AG09309 (cell line): ENCODE measurements at places on chromosomes 16 and 17.
A peak's percentile ranks its signal among the peaks of the same experiment; 100 is the strongest.

- no peak for DNase-seq
Observed at GRCh38 chr17:42198897-42199296, 4.6 kb upstream of the GHDC start.

DNA sequence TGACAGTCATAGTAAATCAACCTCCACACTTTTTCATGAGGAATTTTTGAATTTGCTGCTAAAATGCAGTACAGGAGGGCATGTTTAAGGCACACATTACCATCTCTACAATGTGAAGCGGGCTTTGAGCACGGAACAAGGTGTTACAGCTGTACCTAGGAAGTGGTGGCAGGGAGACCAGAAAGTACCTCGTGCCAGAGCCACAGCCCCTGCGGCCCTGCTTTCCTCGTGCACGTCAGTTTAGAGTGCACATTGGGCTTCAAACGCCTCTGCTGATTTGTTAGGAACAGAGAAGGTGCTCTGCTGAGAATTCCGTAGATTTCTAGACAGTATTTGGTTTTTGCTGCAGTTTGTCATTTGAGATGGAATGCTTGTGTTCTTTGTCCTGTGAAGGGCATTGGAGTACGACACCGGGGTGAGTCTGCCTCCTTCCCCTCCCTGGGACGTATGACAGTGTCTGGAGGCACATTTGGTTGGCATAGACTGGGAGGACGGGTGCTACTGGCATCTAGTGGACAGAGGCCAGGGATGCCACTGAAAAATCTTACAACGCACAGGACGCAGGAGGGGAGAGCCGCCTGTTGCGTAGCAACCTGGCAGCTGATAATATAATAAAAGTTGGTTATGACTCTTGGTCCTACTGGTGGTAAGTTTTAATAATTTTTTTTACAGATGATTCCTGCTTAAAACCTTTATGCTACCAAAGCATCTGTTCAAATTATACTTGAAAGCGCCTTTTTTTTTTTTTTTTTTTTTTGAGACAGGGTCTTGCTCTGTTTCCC, 9.1 kb downstream of the FOXK2 start:
- DNase-seq = no peak

DNA sequence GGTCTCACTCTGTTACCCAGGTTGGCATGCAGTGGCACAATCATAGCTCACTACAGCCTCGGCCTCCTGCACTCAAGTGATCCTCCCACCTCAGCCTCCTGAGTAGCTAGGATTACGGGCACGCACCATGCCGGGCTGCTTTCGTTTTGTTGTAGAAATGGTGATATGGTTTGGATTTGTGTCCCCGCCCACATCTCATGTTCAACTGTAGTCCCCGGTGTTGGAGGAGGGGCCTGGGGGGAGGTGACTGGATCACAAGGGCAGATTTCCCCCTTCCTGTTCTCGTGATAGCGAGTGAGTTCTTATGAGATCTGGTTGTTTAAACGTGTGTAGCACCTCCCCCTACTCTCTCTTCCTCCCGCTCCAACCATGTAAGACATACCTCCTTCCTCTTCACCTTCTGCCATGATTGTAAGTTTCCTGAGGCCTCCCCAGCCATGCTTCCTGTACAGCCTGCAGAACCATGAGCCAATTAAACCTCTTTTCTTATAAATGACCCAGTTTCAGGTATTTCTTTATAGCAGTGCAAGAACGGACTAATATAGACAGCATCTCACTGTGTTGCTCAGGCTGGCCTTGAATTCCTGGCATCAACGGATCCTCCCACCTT, 6.0 kb downstream of the PDZD9 start:
- no peak for DNase-seq

DNA sequence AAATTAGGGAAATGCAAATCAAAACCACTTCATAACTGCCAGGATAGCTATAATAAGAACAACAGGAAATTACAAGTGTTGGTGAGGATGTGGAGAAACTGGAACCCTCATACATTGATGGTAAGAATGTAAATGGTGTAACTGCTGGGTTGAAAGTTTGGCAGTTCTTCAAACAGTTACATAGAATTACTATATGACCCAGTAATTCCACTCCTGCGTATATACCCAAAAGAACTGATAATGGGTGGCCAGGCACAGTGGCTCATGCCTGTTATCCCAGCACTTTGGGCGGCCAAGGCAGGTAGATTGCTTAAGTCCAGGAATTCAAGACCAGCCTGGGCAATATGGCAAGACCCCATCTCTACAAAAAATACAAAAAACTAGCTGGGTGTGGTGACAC, 4.5 kb upstream of the CMTM4 start:
- DNase-seq = no peak

GRCh38 chr17:67063141-67063540, 18.8 kb downstream of the CACNG1 start:
- DNase-seq = no peak

- no peak for DNase-seq
Observed at GRCh38 chr16:583470-583814, 6.4 kb upstream of the RAB40C start.

GRCh38 chr17:74018115-74018514, 185.4 kb upstream of the RPL38 start:
- DNase-seq = no peak

DNA sequence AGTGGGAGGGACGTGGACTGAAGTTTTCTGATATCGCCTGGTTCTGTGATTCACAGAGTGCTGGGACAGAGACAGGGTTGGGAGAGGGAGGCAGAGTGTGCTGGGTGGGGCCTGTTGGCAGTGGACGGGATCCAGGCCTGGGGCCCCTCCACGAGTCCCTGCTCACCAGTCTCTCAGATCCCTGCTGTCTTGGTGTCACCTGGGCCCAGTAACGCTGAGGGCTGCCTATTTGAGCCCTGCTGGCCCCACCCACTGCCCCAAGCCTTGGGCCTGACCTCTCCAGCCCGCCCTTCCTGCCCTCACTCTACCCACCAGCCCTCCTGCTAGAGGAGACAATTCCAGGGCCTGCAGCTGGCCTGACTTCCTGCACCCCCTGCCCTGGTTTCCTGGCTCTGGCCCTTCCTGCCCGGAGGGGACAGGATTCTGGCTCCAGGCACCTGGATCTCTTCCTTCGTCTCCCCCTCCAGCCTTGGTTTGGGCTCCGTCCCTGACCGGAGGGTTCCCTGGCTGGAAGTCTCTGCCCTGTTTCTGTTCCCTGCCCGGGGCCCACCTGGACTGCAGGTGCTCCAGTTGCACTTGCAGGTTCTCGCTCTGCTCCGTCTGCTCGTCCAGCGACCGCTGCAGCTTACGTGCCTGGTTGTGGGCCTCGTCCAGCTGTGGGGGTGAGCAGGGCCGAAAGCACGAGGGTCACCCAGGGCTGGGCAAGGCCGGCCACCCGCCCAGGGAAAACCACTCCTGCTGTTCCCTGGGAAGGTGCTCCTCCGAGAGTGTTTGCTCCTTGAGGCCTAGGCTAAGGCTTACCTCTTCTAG, 21.4 kb downstream of the CCDC102A start:
- no peak for DNase-seq

- DNase-seq = no peak
Observed at GRCh38 chr17:14198013-14198412, 38.6 kb downstream of the CDRT15 start.

GRCh38 chr16:728890-729744, 2.2 kb downstream of the HAGHL start:
- DNase-seq = no peak

DNA sequence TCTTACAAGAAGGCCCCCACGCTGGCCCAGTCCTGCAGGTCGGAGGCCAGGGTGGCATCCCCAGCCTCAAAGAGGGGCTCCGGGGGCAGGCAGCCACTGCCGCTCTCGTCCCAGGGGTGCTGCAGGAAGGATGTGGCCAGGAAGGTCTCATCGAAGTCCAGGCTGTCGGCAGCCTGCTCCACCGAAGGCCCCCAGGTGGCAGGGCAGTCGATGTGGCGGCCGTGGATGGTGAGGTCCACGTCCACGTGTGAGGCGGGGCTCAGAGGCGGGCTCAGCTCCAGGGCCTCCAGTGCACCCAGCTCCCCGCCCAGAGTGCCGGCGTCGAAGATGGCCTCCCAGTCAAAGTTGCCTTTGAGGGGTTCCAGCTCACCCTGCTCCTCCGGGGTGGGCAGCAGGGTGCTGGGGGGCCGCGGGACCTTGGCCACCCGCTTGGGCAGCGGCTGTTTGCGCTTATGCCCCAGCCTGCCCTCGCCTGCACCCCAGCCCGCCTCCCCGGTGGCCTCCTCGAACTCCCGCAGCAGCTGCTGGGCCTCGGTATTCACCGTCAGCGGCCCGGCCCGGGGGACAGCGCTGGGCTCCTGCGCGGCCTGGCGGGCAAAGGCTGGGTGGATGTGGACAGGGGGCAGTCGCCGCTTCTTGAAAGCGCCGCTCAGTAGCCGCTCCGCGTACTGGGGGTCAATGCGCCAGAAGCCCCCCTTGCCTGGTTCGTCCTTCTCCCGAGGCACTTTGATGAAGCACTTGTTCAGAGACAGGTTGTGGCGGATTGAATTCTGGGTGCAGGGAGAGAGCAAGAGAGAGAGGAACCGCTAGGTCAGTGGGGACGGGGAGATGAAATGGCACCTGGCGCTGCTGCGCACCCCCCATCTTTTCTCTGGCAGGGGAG, 3.5 kb downstream of the FOXJ1 start:
- DNase-seq = no peak

- peak; percentile 86 for DNase-seq
Observed at GRCh38 chr16:12062343-12063003, 85.9 kb downstream of the SNX29 start.

- DNase-seq = no peak
Observed at GRCh38 chr17:1839516-1839915, 9.7 kb downstream of the RPA1 start.

GRCh38 chr16:822174-822908, 21.8 kb upstream of the GNG13 start:
- no peak for DNase-seq

DNA sequence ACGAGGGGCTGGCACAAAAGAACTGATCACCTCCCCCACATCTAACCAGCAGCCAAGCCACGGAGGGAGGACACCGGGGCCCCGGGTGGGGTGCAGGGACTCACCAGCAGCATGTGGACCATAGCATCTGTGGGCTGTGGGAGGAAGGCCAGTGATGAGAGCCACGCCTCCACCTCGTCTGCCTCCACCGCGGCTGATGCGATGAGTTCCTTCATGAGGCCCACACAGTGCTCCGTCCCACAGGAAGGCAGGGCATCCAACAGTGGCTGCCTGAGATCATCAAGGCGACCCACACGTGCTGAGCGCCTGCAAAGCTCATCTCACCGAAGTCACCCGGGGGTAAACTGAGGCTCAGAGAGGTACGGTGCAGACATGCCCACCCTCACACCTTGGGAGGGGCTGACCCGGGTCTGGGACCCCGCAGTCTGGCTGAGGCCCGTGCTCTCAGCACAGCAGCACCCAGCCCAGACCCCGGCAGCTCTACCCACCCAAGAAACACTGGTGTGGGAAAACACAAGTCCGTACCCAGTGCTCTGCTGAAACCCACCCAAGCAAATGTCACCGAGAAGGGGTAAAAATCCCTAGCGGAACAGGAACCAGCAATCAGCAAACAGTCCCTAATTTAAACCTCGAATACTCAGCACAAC, 85.9 kb downstream of the LITAF start:
- DNase-seq = no peak

GRCh38 chr17:7839876-7840261, 5.9 kb downstream of the KDM6B start:
- no peak for DNase-seq

GRCh38 chr16:88746506-88746905, 38.5 kb downstream of the PIEZO1 start:
- DNase-seq = no peak

GRCh38 chr17:35051579-35052240, 11.8 kb downstream of the RFFL start:
- no peak for DNase-seq

DNA sequence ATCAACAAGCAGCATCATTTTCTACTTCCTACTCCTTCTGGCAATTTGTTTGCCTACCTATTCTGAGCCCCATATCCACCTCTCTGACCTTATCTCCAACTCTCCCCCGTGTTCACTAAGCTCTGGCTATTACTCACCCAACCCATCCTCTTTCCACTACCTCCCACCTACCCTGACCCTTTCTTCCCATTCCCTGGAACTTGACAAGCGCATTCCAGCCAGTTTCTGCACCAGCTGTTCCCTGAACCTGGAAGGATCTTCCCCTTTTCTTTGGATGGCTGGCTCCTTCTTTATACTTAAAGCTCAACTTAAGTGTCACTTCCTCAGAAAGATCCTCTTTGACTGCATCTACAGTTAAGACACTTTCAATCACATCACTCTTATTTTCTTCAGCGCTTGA, 2.2 kb downstream of the DCUN1D3 start:
- DNase-seq = no peak

DNA sequence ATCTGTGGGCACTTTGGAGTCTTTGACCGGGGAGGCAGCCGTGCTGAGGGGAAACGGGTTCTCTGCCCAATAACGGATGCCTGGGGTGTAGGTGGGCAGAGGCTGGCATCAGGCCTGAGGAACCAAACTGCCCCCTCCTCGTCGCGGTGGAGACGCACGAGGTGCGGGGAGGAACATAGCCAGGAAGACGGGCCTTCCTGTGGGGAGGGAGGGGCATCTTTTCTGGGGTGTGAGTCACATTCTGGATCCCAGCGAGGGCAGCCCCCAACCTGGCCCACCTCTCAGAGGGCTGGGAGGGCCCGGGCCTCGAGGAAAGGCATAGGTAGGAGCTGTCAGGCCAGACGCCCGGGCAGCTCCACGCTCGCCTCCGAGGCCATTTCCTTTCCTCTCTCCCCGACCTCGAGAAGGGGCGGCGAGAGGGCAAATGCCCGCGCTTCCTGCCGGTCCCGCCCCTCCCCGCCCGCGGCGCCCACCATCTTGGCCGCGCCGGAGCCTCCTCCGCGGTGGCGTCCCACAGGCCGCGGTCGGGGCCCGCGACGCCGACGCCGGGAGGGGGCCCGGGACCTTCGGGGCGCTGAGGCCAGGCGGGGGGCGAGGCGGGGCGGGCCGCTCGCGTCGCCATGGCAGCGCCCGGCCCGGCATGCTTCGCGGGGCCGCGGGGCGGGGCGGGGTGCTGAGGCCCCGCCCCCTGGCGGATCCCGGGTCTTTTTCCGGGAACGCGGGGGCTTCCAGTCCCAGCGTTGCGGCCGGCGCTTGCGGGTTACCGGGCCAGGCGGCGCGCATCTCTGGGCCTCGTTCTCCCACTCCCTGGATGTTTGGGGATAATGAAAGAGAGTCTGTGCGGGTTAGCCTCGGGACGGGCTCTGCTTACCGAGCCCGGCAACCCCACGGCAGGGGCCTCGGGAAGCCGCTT, 13.2 kb downstream of the RAI1 start:
- DNase-seq = no peak

DNA sequence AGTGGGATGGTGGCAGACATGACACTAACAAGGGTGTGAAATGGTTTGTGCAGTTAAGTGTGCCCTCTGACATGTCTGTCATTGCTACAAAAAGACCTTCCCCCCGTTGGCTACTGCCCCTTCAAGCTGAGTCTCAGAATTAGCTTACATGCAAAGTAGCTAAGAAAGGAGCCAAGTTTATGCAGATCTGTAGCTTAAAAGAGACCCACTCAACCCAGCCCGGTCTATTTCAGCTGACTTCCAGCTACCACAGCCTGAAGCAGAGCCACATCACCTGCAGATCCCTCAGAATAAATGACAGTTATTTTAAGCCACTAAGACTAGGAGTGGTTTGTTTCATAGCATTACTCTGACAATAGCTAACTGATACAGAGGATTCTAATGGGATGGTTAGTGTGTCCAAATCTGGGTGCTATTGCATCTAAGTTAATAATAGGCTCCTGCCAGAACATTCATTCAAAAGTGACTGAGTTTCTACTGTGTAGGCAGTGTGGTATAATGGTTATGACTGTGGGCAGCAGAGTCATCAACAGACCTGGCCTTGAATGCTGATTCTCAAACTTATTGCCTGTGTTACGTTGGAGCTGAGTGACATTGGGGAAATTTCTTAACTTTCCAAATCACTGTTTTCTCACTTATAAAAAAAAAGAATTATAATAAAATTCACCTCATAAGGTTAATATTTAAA, 11.7 kb downstream of the C17orf67 start:
- no peak for DNase-seq

- no peak for DNase-seq
Observed at GRCh38 chr17:77142689-77143088, 1.9 kb downstream of the SEC14L1 start.
